CD4-positive, alpha-beta T cell treated with Interleukin-1 beta for 1 hour (primary cell): ENCODE measurements at places on chromosomes 13 and 19.

DNA sequence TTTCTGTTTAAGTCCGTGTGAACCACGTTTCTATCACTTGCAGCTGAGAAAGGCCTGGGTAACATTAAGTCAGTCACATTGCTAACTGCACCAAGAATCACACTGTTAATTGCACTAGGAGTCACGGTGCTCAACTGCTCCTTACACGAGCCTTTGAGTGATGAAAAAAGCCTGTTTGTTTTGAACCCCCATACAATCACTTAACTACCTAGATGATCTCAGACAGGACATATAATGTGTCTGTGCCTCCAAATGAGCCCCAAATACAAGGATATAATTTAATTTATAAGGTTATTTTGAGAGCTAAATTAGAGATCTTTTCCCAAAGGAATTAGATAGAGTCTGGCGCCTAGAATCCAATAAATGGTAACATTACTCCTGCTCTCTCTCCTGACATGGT lies 84.1 kb downstream of the MIPEP start:
- no peak for DNase-seq

DNA sequence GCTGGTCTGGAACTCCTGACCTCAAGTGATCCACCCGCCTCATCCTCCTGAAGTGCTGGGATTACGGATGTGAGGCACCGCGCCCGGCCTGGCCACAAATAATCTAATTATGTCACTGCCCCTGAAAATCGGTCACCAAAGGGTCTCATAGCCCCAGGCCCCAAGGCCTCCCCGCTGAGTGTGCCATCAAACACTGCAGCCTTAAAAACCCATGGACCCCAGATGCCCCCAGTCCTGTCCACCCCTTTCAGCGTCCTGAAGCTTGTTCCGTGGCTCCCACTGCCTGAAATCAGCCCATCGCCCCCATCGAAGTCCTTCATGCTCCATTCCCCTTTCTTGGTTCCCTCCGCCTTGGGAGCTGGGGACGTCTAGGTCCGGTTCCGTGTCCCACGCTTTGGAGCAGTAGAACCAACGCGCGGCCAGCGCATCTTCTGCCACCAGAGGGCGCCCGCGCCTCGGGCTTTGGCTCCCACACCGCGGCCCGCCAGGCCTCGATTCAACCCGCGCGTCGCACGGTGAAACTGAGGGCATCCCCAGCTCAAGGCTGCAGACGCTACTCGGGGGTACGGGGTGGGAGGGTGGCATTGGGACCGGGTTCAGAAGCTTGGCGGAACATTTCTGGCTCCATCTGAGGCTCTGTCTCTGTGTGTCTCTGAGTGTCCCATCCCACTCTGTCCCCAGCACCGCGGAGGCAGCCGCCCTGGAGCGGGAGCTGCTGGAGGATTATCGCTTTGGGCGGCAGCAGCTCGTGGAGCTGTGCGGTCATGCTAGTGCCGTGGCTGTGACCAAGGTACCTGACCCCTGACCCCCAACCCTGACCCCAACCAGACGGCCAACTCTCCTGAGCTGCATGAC lies 3.5 kb downstream of the YJEFN3 start:
- peak; percentile 86 for DNase-seq

DNA sequence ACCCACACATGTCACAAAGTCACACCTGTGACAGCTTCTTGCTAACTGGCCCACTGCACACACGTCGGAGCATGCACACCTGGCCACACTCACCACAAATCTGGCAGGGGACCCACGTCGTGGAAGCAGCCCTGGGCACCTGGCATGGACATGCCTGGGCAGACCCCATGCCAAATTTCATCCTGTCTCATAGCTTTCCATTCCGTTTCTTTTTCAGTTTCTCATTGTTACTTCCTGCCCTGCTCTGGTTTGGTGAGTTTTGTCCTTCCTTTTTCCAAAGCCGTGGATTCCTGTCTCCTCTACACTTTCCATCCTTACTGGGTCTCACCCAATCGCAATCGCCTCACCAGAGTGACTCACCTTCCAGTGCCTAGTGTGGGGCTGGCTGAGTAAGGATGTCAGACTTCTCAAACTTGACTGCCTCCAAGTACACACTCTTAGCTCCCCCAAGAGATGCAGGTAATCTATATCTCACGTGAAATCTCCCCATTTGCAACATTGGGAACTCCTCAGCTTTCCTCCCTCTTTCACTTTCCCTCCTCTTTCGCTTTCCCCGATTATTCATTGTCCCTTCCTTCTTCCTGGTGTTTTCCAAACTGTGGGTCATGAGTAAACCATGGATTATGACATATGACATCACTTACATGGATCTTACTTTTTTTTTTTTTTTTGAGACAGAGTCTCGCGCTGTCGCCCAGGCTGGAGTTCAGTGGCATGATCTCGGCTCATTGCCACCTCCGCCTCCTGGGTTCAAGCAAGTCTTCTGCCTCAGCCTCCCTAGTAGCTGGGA lies 1.6 kb upstream of the BBC3 start:
- DNase-seq = no peak

GRCh38 chr19:31548941-31549340 lies 199.7 kb upstream of the TSHZ3 start:
- DNase-seq = no peak

GRCh38 chr19:50285833-50286232 lies 43.3 kb downstream of the KCNC3 start:
- no peak for DNase-seq

DNA sequence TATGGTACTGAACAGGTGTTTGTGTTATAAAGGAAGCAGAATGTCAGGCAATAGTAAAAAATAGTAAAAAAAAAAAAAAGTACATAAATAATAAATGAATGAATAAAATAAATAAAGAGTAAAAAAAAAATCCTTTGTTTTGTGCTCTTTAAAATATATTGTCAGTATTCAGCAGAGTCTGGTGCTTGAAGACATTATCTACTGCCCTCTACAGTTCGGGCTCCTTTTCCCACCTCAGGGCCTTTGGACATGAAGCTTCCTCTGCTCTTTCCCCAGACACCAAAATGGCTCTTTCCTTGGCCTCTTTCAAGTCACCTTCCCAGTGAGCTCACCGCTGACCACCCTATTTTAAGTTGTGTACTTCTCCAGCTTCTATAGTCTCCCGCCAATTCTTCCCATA lies 137.5 kb downstream of the TNFRSF19 start:
- no peak for DNase-seq

GRCh38 chr19:47492137-47492533 lies 8.1 kb upstream of the KPTN start:
- DNase-seq = no peak

DNA sequence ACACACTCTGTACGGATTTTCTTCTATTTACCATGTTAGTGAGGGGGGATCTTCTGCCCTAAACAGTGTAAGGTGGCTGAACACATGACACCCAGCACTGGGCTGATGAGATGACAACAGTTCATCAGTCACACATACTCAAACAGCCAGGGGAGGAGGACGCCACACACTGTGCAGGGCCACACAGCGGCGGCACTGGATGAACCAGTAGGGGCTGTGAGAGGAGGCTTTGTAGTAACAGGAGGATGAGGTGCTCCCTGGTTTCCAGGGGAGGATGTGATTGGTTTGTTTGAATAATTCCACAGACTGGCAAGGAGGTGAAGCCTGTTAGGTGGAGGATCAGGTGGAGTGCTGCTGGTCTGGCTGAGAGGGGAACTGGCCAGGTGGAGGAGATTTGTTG lies 16.3 kb upstream of the GTF3A start:
- no peak for DNase-seq

- no peak for DNase-seq
These were observed 5.1 kb upstream of the USP12 start for GRCh38 chr13:27176470-27177410.

- DNase-seq = no peak
These were observed 722 bp upstream of the TIMM50 start for GRCh38 chr19:39479916-39480315.

GRCh38 chr13:91249861-91250260 lies 97.6 kb upstream of the MIR17HG start:
- DNase-seq = no peak

DNA sequence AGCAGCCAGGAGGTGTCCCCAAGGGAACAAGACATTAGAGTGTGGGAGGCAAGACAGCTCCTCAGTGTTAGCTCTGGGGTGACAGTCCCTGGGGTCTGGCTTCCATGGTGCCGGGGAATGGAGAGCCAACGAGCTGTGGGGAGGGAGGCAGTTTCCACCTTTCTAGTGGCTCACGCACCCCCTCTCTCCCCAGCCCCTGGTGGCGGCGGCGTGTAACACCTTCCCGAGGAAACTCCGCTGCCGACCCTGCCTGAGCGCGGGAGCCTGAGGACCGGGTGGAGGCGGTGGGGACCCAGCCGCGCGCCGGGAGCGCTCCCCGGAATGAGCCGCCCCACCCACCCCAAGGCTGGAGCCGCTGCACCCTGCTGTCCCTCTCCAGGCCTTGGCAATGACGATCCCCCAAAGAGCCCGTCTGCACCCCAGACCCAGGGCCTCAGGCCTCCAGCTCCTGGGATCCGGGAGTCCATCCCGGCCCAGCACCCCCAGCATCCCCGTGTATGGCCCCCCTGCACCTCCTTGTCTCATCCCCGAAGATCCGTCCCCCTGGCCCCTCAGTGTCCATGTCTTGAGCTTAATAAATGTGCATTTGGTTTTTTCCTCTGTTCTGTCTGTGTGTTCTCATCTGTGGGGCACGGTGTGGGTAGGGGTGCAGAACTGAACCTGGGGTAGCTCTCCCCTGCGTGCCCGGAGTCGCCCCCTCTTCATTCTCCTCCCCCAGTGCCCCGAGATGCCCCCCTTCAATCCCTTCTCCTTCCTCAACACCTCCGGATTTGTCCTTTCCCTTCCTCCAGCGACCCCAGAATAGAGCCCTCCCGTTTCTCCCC lies 622 bp upstream of the FXYD5 start:
- peak; percentile 79 for DNase-seq

- no peak for DNase-seq
These were observed 33.0 kb downstream of the XPO4 start for GRCh38 chr13:20869540-20869939.

DNA sequence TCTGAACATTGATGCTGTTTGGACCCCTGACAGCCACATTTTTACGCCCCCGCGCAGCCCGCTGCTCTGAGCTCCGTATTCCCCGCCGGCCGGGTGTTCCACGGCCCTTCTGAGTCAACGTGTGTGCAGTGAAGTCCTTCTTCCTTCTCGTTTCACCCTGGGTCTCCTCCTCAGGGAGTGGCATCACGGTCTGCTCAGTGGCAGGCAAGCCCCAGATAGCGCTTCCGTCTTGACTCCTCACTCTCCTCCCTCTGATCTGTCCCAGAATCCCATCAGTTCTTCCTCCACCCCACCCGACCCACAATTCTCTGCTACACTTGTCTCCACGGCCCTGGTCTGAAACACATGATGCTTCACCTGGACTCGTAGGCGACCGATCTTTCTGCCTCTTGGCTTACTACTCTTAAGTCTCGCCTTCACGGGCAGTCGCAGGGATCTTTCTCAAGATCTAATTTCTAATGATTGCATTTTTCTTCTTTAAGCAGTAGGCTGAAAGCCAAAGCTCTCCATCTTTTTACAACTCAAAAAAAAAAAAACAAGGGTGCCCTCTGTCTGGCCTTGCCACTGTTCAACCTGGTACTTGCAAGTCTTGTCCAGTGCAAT lies 33.9 kb downstream of the CCNE1 start:
- DNase-seq = no peak

GRCh38 chr19:6733338-6734095 lies 3.9 kb downstream of the GPR108 start:
- peak; percentile 18 for DNase-seq

GRCh38 chr13:49346460-49346859 lies 97.4 kb downstream of the CAB39L start:
- no peak for DNase-seq

- DNase-seq = no peak
These were observed 555.2 kb upstream of the MIR17HG start for GRCh38 chr13:90792335-90792734.

DNA sequence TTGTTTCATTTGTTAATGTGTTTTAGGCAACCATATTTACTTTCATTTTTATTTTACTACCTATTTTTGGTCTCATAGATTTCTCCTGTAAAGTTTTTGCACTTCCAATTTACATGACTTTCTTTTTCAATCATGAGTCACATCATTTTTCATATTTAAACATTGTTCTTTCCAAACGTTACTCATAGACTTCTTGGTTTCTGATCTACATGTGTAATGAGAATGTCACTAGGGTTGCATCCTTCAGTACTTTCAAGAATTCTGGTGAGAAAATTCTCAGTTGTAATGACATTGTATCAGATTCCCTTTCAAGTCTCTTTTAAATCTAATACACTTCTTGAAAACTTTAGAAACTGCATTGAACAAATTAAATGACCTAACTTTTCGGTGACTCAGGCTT lies 991.7 kb downstream of the EFNB2 start:
- no peak for DNase-seq

DNA sequence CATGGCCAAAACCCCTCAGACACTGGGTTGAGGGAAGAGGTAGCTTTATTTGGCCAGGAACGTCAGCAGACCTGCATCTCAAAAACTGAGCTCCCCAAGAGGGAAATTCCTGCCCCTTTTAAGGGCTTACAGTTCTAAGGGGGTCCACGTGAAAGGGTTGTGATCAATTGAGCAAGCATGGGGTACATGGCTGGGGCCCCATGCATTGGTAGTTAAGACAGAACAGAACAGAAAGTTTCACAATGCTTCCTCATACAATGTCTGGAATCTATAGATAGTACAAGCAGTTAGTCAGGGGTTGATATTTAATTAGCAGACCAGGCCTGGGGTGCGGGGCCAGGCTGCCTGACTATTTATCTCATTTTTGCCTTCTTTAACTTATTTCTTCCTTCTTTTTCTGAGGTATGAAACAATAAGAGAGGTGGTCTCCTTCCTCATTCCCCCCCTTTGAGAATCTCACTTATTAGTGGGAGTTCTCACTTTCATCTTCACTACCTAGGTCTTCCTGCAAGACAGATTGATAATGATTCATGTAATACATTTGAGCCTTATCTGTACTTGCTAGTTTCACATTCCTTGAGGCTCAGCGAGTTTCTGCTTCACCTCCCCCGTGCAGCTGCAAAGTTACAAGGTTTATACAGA lies 84.8 kb downstream of the SLC25A15 start:
- no peak for DNase-seq

DNA sequence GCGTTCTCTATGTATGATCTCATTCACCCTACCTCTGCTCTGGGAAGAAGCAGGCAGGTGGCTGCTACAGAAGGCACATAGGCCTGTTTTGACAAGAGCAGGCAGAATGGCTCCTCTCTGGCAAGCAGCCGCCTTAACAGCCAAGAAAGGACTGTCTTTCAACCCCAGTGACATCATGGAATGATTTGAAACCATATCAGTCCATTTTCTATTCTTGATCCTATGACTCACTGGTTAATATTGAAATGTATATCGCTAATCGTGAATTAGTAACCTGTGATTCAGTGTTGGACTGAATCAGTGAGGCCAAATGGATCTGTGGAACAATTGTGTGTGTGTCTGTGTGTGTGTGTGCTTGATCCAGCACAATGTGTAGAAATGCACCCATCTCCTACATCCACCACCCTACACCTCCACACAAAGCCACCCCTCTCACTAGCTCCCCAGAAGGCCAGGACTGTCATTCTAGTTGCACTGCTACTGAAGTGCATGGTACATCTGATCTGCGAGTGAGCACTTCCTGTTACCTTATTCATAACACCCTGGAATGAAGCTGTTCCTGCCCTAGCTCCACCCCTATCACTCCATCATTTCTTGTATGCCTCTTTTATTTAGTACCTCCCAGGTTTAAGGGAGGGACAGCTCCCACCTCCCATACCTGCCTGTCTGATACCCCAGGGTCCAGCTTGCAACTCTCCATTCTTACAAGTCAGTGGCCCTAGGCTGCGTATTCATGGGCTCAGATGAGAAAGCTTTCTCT lies 460.0 kb downstream of the FOXO1 start:
- DNase-seq = peak; percentile 41
